Non-pigmented ciliary epithelial cell (primary cell): ENCODE measurements at places on chromosomes 1 and 21.

DNA sequence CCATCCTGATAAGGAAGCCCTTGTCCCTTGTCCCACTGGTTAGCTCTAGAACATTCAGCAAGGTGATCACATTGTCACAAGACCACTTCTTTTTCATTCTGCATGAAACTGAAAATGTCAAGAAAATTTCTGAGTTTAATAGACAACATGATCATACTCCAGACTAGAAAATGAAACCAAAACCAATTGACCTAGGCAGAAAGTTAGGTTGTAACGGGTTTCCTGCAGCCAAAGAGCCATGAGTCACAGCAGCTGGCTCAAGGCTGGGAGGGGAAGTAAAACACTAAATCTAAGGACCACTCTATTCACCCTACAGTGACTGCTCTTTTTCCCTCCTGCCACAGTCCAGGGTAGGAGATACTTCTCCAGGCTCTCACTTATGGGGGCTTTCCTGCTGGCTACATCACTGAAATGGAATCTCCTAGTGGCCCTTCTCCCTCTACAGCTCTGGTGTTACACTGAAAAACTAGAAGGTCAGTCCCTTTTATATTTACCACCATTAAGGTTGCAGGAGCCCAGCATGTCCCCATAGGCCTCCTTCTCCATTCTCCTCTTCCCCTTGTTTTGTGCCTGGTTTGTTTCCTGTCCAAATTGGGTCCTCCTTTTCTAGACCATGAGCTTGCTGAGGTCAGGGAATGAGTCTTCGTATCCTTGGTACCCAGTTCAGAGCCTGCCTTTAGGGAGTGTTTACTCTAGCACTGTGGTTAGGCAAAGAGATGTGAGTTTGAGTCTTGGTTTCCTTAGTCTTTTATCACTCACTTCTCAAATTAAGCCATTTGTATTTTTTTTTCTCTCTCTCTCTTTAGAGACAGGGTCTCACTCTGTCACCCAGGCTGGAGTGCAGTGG lies 236.5 kb upstream of the JUN start:
- no peak for DNase-seq

- peak; percentile 96 for DNase-seq
Measured at GRCh38 chr1:8873506-8874229, 4.8 kb downstream of the ENO1 start.

DNA sequence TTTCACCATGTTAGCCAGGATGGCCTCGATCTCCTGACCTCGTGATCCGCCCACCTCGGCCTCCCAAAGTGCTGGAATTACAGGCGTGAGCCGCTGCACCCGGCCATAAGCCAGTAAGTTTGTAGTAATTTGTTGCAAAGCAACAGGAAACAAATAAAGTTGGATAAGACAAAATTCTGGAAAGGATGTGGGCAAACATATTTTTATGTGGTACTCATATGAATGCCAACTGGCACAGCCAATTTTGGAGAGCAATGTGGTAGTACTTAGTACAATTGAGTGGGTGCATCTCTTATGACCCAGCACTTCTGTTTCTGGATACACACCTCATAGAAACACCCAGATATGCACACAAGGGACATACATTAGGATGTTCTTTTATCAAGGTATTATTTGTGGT lies 8.4 kb upstream of the IL12RB2 start:
- DNase-seq: no peak

GRCh38 chr1:29230204-29230552 lies 556 bp downstream of the MECR start:
- DNase-seq: no peak

DNA sequence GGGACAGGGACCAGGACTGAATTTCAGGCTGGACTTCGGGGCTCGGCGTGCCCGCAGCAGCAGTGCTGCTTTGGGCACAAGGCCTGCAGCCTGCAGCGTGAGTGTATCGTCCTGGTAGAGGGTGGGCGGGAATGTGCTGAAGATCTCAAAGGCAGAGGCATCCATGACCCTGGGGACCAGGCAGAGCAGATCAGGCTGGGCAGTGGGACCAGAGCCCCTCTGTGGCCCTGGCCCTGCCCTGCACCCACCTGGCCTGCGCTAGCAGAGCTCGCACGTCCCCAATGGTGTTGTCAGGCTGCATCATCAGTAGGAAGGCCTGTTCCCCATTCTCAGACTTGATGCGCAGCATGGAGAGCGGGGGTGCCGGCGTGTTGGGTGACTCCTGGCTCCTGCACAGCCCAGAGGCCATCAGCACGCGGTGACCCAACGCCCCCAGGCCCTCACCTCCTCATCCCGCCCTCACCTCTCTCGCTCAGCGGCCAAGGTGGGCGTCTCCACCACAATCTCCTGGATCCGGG lies 2.6 kb downstream of the SH3BGRL3 start:
- DNase-seq: no peak

- DNase-seq: no peak
Measured at GRCh38 chr1:6440198-6441126, 15.9 kb downstream of the ESPN start.

- DNase-seq: no peak
Measured at GRCh38 chr1:92476071-92476631, 10.6 kb downstream of the GFI1 start.

- peak; percentile 46 for DNase-seq
Measured at GRCh38 chr1:190754666-190755065, 277.0 kb upstream of the BRINP3 start.

DNA sequence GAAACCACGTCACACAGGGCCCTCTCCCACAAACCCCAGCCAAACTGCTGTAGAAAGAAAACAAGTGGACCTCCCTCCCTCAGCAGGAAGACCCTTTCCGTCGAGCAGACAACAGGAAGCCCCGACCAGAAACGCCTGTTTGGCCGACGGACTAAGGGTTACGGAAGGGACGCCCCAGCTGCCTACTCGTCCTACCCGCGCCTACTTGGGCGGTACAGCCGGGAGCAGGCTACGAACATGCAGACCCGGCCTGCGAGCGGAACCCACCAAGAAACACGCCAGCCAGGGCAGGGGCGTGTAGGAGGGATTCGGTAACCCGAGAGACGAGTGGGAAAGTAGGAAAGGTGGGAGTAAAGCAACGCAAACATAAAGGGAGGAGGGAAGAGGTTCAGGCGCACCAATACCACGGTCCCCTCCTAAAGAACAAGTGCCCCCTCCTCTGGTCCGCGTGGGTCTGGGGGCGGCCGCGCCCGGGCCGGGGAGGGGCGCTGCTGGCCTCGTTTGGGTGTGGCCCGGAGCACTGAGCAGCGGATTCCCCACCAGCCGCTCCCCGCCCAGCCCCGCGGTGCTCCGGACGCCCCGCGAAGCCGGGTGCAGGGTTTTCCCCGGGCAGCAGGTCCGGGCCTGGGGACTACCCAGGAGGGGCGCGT lies 450 bp downstream of the S100A10 start:
- DNase-seq: no peak

DNA sequence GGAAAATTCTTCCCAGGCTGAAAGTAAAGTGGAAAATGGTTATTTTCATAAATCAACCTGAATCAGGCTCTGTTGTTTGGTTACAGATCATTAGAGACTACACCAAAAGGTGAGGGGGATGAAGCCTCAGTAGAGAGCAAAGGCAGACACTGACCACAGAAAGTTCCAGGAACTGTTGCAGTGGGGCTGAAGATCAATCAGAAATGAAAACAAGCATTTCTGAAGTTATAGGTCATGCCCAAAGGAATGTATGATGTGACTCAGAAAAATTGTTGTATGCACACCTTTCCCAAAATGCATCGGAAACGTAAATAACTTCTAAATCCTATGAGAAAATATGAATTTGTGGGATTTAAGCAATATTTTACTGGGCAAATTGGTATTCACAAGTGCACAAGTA lies 63.3 kb downstream of the FYB2 start:
- no peak for DNase-seq

DNA sequence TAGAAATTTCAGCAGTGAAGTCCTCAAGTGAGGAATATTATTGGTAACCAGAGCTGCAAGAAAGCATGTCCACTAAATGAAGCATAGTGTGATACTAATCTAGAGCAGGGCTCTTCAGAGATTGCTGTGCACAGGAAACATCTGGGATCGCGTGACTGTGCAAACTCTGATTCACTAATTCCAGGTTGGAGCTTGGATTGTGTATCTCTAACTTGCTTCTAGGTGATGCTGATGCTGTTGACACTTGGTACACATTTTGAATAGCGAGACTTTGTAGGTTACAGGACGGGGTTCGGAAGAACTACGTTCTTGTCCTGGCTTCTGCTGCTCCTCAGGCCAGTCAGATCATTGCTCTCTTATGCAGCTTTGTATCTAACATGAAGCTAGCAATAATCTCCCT lies 66.5 kb downstream of the PRRX1 start:
- no peak for DNase-seq

GRCh38 chr1:247172996-247173395 lies 1.2 kb upstream of the ZNF124 start:
- no peak for DNase-seq

DNA sequence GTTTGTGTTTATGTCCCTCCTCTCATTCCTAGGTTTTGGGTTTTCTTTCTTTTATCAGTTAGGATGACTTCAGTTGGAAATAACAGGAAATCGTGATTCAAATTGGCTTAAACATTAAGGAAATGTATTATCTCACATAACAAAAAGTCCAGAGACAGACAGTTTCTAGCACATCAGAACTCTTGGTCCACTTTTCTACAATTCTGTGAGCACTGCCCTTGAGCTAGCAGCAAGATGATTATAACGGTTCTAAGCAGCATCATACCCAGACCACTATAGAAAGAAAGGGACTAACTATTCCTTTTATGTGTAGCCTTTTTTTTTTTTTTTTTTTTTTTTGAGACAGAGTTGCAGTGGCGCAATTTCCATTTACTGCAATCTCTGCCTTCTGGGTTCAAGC lies 18.9 kb downstream of the FCGR2B start:
- no peak for DNase-seq

DNA sequence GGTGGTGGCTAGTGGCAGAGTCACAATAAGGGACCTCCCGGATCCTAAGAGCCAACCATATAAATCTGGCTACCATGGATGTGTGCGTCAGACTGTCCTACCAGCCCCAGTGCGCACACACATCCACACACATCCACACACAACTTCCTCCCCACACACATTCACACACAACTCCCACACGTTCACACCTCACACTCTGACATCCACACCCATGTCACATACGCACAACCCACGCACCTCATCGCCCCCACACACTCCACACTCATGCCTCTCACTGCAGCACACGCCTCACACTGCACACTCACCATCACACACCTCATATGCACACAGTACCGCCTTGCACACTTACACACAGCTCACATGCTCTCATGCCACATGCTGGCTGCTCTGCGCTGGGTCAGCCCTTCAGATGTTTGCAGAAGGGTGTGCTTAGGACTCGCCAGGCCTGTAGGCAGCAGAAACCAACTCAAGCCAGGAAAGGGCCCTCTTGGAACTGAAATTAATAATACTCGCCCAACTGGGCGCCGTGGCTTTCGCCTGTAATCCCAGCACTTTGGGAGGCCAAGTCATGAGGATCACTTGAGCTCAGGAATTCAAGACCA lies 3.0 kb downstream of the LDLRAD2 start:
- DNase-seq: no peak

DNA sequence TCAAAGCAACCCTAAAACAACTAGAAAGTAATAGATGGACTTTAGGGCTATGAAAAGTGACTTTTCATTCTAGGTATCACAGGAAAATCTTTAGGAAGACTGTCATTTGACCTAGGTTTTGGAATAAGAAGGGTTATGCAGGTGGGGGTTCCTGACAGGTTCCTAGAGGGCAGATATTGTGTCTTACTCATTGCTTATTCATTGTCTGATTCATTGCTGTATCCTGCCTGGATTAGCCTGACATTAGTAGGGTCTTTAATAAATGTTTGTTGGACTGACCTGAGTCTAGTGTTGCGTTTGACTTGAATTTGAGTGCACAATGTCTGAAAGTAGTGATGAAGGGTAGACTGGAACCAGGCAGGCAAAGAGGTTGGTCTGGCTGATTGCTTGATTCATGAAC lies 6.0 kb downstream of the FNBP1L start:
- DNase-seq: no peak

- DNase-seq: peak; percentile 10
Measured at GRCh38 chr1:104884939-104885338, 1135.2 kb downstream of the AMY1C start.

- DNase-seq: peak; percentile 79
Measured at GRCh38 chr21:34807881-34808568, 139.2 kb downstream of the CLIC6 start.

DNA sequence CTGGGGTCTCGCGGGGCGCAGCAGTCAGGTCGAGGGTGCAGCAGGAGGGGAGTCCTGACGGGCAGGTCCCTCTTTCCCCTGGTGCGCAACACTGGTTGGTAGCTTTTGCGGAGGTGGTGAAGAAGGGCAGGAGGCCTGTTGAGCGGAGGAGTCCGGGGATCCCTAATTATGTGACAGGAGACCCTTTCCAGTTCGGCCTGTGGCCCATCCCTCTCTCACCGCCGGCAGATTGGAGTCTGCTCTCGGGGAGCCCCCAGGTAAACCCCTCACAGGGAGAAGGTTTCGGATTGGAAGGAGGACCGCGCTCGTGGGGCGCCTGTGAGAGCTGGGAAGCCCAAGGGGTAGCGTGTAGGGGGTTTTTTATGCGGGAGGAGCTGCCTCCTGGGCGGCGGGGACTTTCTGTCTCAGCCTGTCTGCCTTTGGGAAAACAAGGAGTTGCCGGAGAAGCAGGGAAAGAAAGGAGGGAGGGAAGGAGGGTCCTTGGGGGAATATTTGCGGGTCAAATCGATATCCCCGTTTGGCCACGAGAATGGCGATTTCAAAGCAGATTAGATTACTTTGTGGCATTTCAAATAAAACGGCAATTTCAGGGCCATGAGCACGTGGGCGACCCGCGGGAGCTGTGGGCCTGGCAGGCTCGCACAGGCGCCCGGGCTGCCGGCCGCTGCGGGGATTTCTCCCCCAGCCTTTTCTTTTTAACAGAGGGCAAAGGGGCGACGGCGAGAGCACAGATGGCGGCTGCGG lies 9.5 kb downstream of the SIM2 start:
- DNase-seq: no peak

DNA sequence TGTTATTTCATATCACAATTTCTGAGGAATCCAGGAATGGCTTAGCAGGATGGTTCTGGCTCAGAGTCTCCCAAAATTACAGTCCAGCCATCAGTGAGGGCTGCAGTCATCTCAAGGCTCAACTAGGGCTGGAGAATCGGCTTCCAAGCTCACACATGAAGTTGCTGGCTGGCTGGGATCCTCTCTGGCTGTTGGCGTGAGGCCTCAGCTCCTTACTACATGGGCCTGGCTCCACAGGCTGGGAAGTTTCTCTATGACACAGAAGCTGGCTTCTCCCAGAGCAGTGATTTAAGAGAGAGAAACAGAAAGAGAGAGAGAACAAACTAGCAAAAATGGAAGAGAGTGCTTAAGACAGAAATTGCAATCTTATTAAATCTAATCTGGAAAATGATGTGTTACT lies 38.8 kb upstream of the RGS8 start:
- no peak for DNase-seq

DNA sequence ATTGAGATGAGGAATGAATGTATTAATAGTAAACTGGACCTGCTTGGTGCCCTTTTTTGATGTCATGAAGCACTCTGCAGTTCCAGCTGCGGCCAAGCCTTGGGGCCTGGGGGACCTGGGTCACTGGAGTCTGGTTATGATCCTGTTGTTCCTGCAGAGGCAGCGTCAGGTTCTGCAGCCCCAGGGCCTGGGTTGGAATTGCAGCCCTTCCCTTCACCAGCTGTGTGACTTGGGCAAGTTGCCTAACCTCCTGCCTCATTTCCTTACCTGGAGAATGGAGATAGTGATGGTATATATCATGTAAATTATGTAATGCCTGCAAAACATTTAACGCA lies 9.1 kb upstream of the ATP5PO start:
- DNase-seq: no peak
